8988T (cell line): ENCODE measurements at places on chromosomes 6 and 20.

- DNase-seq: no peak
These were observed 48.6 kb upstream of the GRIK2 start for GRCh38 chr6:101344885-101345284.

DNA sequence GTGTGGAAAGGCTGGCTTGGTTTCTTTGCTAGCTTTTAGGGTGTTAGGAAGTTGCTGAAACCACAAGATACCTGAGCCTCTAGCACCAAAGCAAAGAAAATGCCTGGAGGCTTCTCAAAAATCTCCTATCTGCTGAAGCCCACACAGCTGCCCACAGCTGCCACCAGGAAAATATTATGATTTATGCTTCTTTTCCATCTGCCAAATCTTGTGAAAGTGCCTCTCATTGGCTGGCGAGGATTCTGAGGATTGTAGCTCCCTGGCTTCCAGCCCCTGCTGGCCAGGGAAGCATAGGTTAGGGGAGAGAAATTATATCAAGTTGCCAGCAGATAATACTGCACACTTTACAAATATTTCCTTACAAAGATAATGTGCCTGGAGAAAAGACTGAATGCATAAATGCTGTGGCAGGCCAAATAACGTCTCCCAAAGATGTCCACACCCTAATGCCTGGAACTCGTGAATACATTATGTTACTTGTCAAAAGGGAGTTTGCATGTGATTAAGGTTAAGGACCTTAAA lies 98.4 kb downstream of the MRPL14 start:
- no peak for DNase-seq

DNA sequence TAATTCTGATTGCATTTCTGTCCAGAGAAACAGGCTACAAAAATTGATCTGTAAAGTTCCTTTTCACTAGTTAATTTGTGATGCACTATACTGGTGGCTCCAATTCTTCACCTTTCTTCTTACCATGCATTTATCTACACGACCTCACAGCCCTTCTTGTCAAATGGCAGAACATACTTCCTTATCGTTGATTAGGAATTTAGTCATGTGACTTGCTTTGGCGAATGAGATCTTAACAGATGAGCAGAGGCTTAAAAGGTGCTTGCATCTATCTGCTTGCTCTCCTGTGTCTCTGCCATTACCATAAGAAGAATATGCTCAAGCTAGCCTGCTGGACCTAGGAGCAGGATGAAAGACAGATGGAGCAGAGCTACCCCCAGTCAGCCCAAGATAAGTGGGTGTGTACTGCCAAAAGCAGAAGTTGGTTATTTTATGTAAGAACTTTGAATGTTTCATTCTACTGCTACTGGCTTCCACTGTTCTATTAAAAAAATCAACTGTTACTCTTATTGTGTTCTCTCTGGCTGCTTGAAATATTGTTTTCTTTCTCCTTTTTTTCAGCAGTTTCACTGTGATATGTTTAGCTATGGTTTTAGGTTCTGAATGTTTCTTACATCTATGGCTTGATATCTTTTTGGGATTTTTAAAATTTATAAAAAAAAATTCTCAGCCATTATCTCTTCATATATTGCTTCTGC lies 40.2 kb upstream of the RBM24 start:
- DNase-seq: no peak

GRCh38 chr20:38892091-38892981 lies 33.9 kb upstream of the FAM83D start:
- no peak for DNase-seq

GRCh38 chr6:148578837-148579565 lies 167.8 kb upstream of the UST start:
- no peak for DNase-seq

DNA sequence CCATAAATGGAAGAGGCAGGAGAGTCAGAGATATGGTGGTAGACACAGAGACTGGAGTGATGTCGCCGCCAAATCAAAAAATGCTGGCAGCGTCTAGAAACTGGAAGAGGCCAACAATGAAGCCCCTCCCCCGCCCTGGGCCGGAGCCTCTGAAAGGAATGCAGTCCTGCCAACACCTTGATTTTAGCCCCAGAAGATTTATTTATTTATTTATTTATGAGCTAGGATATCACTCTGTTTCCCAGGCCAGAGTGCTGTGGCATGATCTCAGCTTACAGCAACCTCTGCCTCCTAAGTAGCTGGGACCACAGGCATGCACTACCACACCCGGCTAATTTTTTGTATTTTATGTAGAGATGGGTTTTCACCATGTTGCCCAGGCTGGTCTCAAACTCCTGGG lies 82.6 kb upstream of the CCDC167 start:
- no peak for DNase-seq

- DNase-seq: no peak
These were observed 10.1 kb downstream of the JARID2 start for GRCh38 chr6:15255909-15256395.

- DNase-seq: no peak
These were observed 96.2 kb downstream of the PSMG4 start for GRCh38 chr6:3355011-3355357.

- no peak for DNase-seq
These were observed 177.7 kb upstream of the RNF24 start for GRCh38 chr20:4193069-4193452.

DNA sequence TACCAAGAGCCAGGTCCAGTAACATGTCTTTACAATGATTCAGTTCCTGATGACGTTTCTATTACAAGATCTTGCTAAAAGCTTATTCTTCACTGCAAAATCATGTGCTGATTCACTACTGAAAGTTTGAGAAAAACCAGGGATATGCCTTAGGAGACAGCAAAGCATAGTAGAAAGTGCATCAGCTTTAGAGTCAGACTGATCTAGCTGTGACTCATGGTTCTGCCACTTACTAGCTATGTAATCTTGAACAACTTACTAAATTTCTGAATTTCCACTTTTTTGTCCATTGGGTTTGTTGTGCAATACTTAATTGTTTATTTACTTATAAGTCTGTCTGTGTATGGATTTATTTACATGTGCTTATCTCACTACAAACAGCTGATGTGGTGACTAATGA lies 198.5 kb upstream of the RSPO3 start:
- no peak for DNase-seq

DNA sequence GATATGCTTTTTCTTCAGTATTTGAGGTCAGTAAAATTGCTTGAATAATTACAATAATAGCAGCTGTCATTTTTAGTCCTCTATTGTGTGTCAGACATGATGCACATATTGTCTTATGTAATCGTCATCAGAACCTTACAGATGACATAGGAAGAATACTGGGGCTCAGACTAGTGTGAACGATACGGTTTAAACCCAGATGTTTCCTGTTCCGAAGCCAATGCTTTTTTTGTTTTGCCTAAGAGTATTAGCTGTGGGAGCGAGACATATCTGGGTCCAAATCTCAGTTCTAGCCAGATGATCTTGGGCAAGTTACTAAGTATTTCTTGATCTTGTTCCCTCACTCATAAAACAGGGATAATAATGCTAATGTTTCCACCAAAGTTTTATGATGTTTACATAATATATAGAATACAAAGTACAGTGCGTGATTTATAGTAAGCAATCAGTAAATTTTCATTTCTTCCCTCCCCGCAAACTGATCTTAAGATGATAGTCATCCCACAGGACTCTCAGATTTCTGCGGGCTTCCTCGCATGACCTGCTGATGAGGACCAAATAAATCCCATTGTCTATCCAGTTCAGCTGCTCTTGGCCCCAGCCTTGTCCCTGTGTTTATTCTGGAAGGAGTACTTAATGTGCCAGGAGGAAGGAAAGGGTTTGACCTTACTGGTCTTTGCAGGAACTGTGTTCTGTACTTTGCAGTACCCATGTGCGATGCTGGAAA lies 98.2 kb downstream of the CAP2 start:
- DNase-seq: no peak

- DNase-seq: no peak
These were observed 98.3 kb upstream of the SASH1 start for GRCh38 chr6:148244217-148244935.

- DNase-seq: no peak
These were observed 95.5 kb upstream of the SCGN start for GRCh38 chr6:25556516-25556915.

DNA sequence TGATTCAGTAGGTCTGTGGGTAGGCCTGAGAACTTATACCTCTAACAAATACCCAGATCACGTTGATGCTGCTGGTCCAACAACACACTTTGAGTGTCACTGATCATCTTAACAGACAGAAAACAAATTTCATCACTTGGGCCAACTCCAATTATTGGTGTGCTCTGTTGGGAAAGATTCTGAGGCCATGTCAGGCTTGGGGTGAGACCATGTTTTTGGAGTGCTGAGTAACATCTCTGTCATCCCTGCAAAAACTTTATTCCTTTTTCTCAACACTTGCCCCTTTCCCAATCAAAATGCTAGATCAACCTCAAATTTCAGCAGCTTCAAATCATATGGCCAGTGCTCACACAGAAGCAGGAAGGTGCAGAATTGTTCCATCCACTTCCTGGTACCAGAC lies 108.8 kb upstream of the TENT5A start:
- DNase-seq: no peak

DNA sequence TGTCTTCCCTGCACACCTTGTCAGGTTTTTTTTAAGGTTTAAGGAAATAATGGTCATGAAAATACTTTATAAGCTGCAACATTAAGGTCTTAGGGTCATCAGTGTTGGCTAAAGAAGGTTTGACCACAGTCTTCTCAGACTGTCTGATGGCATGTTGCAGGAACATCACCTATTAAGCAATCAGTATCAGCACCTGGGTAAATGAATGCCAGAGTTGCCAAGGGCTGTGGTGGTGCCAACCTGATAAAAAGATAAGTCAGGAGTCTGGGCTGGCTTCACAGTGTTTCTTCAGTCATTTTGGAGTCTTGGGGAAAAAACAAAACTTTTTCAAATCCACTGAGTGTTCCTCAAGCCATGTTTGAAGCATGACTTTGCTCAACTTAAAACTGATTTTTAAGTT lies 61.5 kb upstream of the VSTM2L start:
- no peak for DNase-seq

- no peak for DNase-seq
These were observed 149.6 kb downstream of the RIMS1 start for GRCh38 chr6:72035966-72036365.

DNA sequence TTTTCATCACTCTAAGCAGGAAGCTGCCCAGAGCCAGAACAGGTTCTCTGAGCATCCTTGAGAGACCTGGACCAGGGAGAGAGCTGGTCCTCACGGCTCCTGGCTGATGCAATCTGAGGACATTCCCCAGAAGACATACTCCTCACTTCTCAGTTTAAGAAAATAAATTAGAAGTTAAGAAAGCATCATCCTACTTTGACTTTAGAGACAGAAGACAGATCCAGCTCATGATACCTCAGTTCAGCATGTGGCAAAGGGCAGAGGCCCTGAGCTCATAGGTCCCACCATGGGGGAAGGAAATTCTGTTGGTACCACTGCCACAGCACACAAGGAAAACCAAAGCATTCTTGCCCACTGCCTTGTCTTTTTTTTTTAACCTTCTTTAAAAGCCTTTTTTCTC lies 378.1 kb upstream of the JARID2 start:
- DNase-seq: no peak

DNA sequence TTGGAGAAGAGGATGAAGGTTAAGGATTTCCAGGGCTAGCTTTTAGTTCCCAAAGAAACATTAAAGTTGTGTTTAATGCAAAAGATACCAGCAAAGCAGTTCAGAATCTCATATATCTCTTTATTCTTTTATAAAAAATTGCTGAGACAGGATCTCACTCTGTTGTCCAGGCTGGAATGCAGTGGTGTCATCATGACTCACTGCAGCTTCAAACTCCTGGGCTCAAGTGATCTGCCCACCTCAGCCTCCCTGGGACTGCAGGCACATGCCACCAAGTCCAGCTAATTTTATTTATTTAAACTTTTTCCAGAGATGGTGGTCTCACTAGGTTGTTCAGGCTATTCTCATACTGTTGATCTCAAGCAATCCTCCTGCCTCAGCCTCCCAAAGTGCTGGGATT lies 41.1 kb upstream of the CAP2 start:
- no peak for DNase-seq

DNA sequence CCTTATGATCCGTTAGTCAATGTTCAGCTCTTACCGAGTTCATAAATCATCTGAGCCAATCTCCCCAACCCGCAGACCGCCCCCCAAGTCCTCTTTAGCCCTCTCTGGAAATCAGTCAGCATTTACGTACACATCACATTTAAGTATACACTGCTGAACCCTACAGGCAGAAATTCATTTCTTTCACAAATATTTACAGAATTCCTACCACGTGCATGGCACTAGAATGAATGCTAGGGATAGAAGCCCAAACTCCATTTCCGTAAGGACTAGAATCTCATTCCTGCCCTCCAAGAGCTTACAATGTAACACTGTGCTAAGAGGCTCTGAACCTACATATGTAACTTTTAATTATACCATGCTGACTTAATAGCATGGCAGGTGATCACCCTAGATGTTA lies 1.8 kb downstream of the OSER1 start:
- no peak for DNase-seq

- no peak for DNase-seq
These were observed 141.2 kb downstream of the CDK19 start for GRCh38 chr6:110674096-110674495.

- DNase-seq: no peak
These were observed 34.6 kb downstream of the TAF8 start for GRCh38 chr6:42084889-42085288.

DNA sequence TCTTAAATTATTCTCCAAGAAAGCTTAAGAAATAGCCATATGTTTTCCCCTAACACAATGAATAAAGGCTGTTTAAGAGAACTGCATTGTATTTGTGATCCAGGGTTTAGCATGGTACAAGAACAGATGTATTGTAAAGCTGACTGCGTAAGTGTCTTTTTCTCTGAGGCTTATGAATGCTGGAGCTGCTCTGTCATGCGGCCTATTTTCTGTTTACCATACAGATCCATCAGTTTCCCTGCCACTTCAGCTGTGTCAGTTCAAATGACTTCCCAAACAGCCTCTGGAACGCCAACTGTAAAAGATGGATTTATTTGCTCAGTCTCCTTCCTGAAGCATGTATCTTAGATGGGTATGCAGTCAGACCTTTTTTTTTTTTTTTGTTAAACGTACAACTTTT lies 419.3 kb upstream of the HS3ST5 start:
- DNase-seq: no peak

DNA sequence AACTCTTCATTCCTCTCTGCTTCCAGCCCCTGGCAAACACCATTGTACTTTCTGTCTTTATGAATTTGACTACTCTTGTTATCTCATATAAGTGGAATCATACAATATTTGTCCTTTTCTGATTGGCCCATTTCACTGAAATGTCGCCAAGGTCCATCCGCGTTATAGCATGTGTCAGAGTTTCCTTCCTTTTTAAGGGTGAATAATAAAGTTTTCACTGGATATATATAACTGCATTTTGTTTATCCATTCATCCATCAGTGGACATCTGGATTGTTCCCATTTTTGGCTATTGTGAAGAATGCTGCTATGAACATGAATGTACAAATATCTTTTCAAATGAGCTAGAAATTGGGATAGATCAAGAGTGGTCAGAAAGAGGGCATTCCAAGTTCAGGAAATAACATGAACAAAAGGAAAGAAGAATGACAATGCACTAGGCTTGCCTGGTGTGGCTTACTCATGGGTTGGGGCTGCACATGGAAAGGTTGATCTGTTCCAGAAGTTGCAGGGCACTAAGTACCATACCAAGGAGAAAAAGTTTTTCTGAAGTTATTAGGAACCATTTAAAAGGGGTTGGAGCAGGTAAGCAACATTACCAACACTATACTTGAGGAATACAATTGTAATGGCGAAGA lies 10.0 kb upstream of the L3MBTL3 start:
- no peak for DNase-seq

GRCh38 chr20:917416-917815 lies 1.3 kb upstream of the ANGPT4 start:
- no peak for DNase-seq
